Stimulated activated CD8-positive, alpha-beta memory T cell treated with anti-CD3 and anti-CD28 coated beads, Interleukin-7, amount 100 ng/mL, for 1 hour (primary cell): ENCODE measurements at places on chromosomes 1 and 21.

DNA sequence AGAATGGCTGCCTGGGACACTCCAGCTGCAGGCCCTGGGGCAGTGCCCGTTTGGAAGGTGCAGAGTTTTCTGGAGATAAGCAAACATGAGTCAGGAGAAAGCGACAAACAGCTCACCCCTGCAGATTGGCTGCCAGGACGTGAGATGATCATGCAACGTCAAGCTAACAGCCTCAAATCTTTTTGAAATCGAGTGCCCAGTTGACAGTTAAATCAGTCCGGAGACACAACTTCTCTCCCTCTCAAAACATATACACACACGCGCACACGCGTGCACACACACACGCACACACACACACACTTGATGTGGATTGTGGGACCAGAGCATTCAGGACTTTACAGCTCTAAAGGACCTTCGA lies 49.4 kb downstream of the TENT5C start:
- no peak for DNase-seq

DNA sequence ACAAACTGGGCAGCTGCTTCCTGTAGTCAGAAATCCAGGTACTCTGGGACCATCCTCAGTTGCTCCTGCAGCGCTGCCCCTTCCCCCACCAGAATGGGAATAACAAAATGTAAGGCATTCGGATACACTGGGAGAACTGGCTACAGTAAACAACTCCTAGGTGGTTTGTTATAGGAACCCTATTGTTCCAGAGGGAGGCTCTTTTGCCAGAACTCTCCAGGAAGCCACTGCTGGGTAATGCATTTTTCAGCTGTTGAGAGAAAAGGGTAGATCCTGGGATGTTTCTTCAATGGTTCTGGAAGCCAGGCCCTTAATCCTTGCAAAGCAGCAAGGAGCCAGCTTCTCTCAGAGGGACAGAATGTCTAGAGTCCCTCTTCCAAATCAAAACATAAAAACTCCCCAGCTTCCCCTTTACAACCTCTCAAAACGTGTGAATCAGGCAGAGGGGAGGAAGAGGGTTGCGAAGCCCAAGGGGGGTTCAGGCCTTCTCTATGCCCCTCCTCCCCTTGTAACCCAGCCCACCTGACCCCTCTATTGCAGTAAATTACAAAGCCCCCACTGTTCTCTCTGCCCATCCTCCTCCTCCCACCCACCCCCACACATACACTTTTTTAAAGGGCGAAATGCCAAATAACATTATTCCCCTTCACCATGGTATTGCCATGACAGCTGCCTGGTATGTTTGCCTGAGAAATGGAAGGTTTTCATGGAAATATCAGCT lies 29.1 kb downstream of the PLPP3 start:
- DNase-seq: no peak

DNA sequence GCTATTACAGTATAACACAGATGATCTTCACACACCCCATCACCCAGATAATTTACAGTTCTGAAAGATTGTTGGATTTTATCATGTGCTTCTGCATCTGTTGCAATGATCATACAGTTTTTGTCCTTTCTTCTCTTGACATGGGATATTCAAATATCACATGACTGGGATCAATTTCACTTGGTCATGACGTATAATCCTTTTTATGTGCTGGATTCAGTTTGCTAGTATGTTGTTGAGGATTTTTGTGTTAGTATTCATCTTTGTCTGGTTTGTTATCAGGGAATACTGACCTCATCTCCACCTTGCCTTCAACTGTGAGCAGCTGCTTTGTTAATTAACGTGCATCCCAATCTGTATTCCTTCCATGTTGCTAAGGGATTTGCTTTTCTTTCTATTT lies 44.7 kb upstream of the DISC1 start:
- no peak for DNase-seq

DNA sequence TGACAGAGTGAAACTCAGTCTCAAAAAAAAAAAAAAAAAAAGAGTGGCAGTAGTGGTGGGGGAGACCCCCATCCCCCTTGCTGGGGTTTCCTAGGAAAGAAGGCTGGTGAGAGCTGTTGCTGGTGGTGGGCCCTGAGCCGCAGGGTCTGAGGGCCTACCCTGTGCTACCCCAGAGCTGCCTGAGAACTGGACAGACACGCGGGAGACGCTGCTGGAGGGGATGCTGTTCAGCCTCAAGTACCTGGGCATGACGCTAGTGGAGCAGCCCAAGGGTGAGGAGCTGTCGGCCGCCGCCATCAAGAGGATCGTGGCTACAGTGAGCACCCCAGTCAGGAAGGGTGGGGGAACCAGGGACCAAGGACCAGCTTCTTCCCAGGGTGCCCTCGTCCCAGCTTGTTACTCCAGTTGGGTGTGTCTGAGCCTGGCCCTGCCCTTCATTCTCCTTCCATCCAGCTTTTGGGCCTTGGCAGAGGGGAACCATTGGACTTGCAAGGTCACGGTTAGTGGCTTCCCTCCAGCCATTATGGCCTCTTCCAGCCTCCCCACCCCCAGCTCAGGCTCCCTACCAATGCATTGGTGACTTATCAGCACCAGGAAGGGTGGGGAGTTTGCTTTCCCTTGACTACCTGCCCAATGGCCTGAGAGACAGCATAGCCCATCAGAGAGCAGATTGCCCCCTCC lies 10.5 kb downstream of the LDLRAP1 start:
- no peak for DNase-seq

DNA sequence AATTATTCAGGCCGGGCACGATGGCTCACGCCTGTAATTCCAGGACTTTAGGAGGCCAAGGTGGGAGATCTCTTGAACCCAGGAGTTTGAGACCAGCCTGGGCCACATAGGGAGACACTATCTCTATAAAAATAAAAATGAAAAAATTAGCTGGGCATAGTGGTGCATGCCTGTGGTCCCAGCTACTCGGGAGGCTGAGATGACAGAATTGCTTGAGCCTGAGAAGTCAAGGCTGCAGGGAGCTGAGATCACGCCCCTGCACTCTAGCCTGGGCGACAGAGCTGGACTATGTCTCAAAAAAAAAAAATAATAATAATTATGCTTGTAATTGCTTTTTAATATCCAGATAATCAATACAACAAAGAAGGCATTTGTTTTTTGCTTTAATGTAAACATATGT lies 91.3 kb downstream of the RIPK4 start:
- no peak for DNase-seq

GRCh38 chr1:241639623-241640148 lies 483 bp downstream of the CHML start:
- DNase-seq: no peak

GRCh38 chr1:83698644-83699043 lies 300.3 kb downstream of the TTLL7 start:
- no peak for DNase-seq

DNA sequence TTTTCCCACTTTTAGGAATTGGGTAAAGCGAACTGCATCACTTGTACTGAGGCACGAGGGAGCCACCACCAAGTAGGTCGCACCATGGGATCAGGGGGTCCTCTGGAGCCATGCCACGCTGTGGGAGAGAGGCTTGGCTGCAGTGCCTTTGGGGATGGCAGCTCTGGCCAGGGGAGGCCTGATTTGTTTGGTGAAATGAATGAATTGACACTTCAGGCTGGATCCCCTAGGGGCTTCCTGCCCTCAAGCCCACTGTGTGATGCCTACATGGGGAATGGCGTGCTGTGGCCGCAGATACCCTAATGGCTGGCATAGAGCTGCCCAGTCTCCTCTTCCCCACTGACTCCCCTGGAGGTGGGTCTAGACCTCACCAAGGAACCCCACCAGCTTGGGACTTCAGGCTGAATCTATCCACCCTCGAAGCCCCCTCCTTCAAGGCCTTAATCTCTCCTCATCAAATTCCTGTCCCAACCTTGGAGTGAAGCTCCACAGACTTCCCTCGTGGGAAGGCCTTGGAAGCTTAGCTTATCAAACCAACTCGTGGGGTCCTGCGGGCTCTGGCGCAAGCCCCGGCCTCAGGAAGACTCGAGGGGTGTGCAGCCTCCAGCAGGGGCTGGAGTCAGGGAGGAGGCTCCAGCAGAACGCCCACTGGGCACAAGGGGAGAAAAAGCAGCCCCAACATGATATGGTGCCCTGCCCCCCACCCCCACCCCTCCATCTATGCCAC lies 64.6 kb downstream of the VWA5B1 start:
- no peak for DNase-seq

DNA sequence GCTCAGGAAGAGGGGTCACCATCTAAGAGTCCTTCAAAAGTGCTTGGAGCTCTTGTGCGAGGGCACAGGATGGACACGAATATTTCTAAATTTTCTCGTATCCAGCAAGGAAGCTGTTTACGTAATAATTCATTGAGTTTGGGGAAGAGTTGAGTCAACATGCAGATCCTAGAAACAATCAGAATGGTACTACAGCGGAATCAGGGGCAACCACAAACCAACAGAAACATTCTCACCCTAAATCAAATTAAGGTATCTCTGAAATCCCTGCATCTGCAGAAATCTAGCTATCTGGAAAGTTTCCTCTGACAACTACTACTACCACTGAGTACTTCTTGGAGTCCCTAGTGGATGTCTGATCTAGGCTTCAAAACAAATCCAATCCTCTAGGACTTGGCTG lies 352.4 kb downstream of the LTN1 start:
- DNase-seq: no peak

- DNase-seq: no peak
Observed at GRCh38 chr1:2143814-2144500, 50.6 kb downstream of the FAAP20 start.

DNA sequence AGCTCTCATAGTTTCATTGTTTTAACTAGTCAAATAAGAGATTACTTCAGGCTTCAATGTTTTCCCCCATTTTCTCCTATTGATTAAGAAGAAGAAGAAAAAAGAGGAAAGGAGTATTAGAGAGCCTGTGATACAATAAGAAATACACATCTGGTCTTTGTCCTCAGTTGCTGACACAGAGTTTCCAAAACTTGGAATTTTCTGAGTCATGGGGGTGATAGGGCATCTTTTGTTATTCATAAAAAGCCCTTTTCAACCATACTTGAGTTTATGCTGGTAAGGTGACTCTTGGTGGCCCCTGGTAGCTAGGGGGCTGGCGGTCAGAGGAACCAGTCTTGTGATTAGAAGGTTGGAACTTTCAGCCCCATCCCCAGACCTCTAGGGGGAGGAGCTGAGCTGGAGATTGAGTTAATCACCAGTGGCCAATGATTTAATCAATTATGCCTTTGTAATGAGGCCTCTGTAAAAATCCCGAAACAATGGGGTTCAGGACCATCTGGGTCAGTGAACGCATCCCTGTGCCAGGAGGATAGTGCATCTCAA lies 28.9 kb upstream of the KLF18 start:
- DNase-seq: no peak

GRCh38 chr21:36159356-36159921 lies 2.8 kb downstream of the DOP1B start:
- no peak for DNase-seq

DNA sequence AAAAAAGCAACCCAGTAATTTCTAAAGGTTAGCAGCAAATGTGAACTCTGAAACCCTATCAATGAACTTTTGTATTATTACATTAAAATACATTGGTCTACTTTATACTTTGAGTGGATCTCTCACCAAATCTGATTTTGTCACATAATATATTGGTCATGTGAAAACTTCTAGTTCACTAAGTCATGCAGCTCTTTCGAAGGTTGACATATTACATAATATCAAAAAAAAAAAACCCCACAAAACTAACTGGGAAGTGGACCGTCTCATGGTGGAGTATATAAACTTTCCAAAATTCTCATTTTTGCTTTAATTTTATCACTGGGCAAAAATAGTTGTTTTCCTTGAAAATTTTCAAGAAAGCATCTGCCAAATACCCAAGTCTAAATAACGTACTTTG lies 50.4 kb downstream of the GATAD2B start:
- DNase-seq: no peak

GRCh38 chr1:23282957-23283356 lies 61.1 kb downstream of the HNRNPR start:
- DNase-seq: no peak

DNA sequence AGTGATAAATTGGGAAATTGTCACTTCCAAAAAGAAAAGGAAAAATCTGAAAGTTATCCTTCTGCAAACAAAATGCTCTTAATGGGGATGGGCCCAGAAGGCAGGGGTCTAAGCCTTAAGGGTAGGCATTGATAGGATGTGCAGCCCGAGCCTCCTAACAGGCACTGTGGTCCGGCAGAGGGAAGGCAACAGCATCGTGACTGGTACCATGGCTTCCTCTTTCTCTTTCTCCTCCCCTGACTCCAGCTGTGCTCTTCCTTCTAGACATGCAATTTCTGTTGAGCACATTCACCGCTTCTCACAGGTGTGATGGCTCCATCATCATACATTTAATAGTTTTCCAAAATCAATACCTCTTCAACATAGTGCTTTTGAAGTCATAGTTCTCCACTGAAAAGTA lies 91.5 kb downstream of the SELENOF start:
- no peak for DNase-seq

GRCh38 chr1:185546029-185546428 lies 188.2 kb upstream of the HMCN1 start:
- DNase-seq: no peak

- no peak for DNase-seq
Observed at GRCh38 chr1:97784661-97785060, 136.2 kb downstream of the DPYD start.

- peak; percentile 35 for DNase-seq
Observed at GRCh38 chr1:173476665-173477285, 360 bp upstream of the PRDX6 start.

DNA sequence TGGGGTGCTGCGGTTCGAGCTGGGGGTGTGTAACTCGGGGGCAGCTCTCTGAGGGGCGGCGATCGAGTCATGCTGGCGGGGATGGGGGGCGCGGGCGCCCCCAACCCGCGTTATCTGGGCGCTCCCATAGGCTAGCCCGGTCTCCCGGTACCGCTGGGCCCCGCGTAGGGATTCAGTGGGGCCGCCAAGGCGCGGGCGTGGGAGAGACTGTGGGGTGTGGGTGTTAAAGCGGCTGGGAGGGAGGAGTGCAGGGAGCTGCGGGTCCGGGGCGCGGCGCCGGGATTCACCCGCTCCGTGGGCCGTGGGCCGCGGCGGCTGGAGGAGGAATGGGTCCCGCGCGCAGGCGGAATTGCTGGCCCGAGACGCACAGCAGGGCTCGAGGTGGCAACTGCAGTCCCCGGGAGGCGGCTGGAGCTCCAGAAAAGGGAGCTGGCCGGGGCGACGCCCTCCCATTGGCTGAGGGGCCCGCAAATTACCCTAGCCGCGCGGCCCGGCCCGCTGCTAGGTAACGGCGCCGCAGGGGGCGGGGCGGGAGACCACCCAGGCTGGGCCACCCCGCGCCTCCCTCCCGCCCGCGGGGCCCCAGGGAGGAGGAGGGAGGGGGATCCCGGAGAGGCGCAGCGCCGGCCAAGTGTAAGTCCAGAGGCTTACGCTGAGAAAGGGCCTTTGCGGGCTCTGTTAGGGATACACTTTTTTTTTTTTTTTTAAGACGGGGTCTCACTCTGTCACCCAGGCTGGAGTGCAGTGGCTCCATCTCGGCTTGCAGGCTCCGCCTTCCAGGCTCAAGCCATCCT lies at the start of gene PTCH2:
Gene PTCH2 (minus strand): TSS at position 392 of the 794 bp plus-strand sequence. CDS start 321 bp downstream, at position 71.
- DNase-seq: no peak
